Aorta (tissue), 5 donors: ENCODE measurements at places on chromosomes 1 and 21. TPM values are rescaled to one million over a fixed set of nuclear protein-coding genes. Genes with fewer than 3 reads are reported as not detected.

Gene CCDC30
- 1.8 TPM for polyA plus RNA-seq

Gene DPT
- 56.5 TPM for polyA plus RNA-seq

DNA sequence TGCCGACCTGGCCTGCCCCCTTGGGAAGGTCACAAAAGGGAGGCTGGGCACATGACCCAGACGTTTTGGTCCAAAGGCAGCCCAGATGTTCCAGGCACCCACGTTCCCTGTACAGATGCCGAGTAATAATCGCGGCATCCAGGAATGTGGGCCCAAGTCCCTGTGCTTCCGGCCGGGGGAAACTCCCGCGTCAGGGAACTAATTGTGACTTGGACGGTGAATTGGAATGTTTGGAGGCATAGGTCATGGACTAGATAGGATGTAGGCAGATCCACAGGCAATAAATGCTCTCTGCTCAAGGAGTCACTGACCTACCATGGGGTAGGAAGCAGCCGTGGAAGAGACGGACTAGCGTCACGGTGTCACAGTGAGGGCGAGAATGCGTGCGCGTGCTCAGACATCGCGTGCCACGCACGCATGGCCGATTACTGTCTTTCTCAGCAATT, 178.4 kb downstream of the DUSP10 start:
- peak; percentile 66 for DNase-seq

GRCh38 chr1:210232511-210233215, at the start of gene SERTAD4:
SERTAD4 (plus strand) TSS chr1:210232796; CDS start chr1:210237961, 5,165 bp downstream.
- peak; percentile 75 for DNase-seq
